ENCODE measurements at places on chromosomes 3 and 15.

GRCh38 chr15:75680007-75680789 lies 32.5 kb downstream of the CSPG4 start:
- no peak for DNase-seq

DNA sequence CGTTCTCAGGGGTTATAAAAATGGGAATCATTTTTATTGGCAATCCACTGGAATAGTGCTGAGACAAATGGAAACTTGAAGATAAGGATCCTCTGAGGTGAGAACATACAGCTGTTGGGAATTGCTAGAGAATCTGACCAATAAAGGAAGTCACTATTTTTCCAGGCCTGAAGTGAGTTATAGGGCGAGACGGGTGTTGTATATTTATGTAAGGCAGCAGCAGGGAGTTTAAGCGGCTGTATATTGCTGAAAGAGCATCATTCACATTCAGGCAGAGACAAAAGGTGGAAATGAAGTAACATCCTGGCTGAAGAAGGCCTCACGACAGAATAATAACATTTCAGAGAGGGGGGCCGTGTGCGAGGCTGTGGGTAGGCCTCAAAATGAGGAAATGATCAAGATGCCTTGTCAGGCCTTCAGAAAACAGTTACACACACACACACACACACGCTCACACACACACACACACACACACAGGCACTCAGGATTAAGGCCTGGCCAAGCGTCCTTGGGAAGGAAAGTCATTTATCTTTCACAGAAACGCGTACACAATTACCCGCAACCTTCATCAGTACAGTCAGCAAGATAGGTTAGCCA lies 964.9 kb upstream of the NR2F2 start:
- no peak for DNase-seq

GRCh38 chr3:189458528-189458927 lies 172.7 kb upstream of the TP63 start:
- DNase-seq: no peak

DNA sequence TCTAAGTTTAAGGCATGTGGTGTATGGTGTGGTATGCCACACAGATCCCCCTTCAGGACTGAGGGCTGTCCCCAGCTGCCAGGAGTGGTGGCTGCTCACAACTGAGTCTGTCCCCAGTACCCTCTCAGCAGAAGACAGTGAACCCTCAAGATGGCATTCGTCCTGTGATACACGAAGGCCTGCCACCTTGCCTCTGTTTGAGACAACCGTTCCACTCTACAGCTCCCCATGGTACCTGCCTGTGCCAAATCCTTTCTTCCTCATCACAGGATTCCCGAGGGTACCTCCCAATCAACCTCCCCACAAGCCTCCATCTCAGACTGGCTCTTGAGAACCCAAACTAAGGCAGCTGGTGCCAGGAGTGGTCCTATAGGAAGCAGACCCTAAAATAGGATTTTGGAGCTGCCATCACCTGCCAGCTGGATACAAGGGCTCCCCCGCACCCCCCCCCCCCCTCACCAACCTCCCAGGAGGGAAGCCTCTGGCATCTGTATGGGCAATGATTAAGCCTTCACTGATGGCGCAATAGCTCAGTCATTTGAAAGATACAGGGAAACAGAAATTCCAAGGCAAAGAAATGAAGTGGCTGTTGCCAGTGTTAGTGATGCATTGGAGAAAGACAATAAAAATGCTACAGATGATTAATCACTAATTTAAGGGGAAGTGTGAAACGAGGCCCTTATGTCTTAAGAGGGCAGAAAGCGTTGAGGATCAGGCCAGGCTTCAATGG lies 230.0 kb upstream of the LYSMD4 start:
- DNase-seq: no peak

GRCh38 chr3:11582191-11582968 lies 61.3 kb downstream of the VGLL4 start:
- DNase-seq: no peak

DNA sequence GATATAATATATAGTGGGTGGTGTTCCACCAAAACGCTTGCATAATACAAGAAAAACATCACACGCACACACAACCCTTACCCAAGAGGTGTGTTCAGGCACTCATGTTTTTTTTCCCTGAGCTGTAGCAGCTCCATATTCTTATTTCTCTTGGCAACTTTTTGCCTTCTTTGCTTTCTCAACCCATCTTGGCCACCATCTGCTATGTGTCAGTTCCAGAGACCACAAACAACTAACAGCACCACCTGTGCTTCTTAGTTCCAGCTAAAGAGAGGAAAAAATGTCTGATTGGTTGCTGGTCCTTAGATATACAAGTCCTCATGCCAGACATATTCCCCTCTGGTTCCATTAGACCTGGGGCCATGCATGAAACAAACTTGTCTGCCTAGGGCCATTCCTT lies 11.9 kb downstream of the ACTC1 start:
- DNase-seq: no peak

DNA sequence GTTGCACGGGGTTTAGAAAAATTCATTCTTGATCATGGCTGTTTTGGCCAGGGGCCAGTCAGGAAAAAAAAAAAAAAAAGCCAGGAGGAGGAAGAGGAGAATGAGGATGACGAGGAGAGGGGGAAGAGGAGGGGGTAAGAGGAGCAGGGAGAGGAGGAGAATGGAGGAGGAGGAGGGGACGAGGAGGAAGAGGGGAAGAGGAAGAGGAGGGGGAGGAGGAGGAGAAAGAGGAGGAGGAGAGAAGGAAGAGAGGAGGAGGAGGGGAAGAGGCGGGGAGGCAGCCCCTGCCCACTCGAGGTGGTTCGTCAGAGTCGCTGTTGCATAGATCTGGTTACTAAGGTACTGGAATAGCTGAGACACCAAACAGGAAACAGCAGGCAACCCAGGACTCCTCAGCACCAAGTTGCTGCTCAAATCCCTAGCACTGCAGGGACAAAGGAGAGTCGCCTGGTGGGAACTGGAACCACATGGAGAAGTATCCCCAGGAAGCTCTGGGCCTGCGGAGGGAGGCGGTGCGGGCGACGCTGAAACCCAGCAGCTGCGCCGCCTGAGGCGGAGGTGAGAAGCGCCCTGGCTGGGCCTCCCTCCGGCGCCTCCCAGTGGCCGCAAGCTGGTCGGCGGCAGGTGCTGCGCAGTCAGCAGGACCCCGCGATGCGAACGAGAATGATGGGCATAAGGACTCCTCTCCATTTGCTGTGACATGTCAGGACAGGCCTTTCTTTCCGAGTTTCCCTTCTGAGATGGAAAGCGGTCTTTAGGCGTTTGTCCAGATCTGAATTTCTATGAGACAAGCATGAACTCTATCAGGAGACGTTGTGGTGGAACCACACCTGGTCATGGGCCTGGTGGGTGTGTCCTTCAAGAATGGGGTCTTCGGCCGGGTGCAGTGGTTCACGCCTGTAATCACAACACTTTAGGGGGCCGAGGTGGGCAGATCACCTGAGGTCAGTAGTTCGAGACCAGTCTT lies 17.5 kb downstream of the FAM240A start:
- DNase-seq: peak; percentile 87

GRCh38 chr3:16842272-16843270 lies 42.2 kb upstream of the PLCL2 start:
- DNase-seq: peak; percentile 75

GRCh38 chr3:138600100-138600745 lies 6.2 kb upstream of the CEP70 start:
- DNase-seq: no peak

DNA sequence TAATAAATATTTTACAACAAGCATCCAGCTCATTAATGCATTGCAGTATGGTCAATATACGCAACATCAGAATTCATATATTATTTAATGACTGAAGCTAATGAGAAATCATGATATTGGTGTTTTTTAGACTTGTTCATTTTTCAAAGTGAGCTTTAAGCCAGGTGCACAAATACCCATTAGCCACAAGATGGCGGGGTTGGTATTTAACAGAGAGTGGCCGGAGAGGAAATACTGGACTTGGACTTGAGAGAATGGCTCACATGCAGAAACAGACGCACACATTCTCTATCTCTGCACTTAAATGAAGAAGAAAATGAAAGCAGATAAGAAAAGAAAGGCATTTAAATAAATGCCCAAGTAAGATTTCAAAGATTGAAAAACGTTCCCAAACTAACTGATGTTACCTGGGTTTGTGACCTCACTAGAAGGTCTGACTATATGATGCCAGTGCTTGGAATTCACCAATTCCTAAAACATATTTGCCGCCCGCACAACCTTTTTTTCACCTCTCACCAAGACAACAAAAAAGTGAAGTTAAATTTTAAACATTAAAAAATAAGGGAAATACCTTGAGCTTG lies 21.2 kb upstream of the CRBN start:
- DNase-seq: no peak

GRCh38 chr15:35060591-35060990 lies 24.5 kb downstream of the NANOGP8 start:
- no peak for DNase-seq

GRCh38 chr3:102265720-102266119 lies 169.1 kb upstream of the ZPLD1 start:
- no peak for DNase-seq

DNA sequence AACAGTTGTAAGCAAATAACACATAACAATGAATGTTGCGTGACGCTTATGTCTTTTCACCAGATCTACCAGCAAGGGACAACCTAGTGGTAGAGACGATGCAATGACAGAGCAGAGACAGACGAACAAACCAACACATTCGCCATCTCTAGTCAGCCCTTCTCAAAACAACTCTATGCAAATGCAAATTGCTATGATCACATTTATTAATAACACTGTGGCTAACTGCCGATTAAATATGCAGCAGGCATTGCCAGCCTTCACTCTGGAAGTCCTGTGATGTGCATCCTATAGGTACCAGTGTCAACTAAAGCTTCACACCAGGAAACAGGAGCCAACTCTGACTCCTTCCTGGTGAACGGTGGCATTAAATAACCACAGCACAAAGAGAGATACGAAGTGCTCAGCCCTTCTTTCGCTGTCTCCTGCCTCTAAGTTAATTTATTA lies 94.2 kb downstream of the FOXP1 start:
- DNase-seq: no peak

GRCh38 chr3:129211345-129211744 lies 27.6 kb upstream of the CNBP start:
- DNase-seq: no peak

DNA sequence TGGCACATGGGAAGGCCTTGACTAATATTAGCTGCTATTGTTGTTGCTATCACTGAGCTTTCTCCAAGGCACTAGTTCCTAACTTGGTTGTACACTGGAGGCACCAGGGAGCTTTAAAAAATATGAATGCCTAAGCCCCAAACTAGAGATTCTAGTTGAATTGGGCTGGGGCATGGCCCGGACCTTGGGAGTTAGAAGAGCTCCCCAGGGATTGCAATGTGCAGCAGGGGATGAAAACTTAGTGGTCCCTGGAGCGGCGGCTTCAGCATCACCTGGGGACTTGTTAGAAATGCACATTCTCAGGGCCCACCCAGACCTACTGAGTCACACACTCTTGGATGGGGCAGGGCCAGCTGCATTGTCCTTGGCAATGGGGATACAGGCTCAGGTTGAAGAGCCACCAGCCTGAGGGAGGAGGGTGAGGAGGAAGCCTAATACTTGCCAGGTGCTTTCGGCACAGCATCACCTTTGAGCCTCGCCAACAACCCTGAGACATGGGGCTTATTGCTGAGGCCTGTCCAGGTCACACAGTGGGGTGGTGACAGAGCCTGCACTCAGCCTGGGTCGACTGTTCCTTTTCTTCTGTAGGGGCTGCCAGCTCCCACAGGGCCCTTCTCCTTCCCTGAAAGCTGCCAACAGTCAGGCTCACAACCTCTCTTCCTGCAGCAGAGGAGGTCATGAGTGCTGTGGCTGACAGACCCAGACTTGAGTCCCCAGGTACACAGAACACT lies 84.5 kb downstream of the ATP2B2 start:
- no peak for DNase-seq

GRCh38 chr3:128339491-128340012 lies 127.1 kb downstream of the DNAJB8 start:
- no peak for DNase-seq

GRCh38 chr3:157232141-157232540 lies 72.2 kb upstream of the CCNL1 start:
- no peak for DNase-seq

GRCh38 chr15:70269991-70270751 lies 172.5 kb upstream of the TLE3 start:
- no peak for DNase-seq

All from activated T-cell treated with anti-CD3 and anti-CD28 coated beads, Interleukin-2, amount 50 U/mL, for 24 hours (primary cell).